ENCODE measurements at places on chromosomes 2 and 18.

DNA sequence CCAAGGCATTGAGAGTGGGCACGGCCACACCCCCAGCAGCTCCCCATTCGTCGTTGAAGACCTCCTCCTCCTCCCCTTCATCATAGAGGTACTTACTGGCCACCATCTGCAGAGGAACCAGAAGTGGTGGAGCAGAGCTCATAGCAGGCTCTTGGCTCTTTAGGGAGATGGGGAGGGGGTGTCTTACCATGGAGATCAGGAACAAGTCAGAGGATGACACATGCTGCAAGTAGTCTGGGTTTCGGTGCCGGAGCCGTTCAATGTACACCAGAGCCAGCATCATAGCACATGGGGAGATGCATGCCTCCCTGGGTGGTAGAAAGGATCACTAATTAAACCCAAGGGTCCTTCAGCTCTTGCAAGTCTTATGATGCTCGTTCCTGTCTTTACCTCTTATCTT, 1.9 kb downstream of the CNPPD1 start:
- ATAC-seq: no peak

DNA sequence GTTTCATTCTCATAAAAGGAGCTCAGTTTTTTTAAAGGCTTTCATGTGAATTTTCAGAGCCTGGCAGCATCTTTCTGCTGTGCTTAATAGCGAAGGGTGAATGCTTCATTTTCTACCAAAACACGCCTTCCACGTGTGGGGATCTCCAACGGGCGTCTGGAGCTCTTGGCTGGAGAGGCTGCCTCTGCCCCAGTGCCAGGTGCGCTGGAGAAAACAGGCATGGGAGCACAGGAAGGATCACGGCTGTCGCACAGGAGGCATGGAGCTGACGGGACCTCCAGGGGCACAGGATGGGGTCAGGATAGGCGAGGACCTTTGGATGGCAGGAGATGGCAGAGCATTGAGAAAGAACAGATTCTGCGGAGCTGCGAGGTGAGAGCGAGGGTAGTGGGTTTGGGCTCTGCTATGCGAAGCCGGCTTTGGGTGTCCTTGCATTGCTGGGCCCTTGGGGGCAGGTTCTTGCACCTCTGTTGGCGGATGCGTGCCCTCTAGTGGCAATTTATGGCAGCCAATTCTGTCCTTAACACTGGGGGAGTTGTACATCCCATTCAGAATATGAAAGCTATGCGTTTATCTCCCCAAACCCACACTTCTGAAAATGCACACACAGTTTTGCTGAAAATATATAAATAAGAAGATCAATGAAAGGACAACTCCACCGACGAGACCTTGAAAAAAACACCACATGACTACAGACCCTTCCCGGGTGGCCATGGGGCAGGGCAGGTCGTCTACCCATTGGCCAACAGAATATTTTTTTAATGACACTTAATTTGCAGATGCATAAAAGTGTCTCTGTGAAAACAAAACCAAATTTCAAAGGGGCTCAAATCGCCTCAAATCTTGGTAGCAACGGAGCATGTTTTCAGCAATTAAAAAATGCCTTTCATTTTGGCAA, 90.4 kb upstream of the SLC35G4 start:
- ATAC-seq: no peak

- no peak for ATAC-seq
Measured at GRCh38 chr2:210673117-210673516, 116.7 kb downstream of the CPS1 start.

GRCh38 chr2:218701806-218702205, 8.8 kb upstream of the TTLL4 start:
- ATAC-seq: no peak

- no peak for ATAC-seq
Measured at GRCh38 chr2:101041413-101041812, 39.3 kb downstream of the RPL31 start.

GRCh38 chr2:100771125-100771524, 48.8 kb upstream of the NPAS2 start:
- ATAC-seq: no peak

GRCh38 chr2:127384529-127384928, 3.2 kb downstream of the MAP3K2 start:
- ATAC-seq: no peak

DNA sequence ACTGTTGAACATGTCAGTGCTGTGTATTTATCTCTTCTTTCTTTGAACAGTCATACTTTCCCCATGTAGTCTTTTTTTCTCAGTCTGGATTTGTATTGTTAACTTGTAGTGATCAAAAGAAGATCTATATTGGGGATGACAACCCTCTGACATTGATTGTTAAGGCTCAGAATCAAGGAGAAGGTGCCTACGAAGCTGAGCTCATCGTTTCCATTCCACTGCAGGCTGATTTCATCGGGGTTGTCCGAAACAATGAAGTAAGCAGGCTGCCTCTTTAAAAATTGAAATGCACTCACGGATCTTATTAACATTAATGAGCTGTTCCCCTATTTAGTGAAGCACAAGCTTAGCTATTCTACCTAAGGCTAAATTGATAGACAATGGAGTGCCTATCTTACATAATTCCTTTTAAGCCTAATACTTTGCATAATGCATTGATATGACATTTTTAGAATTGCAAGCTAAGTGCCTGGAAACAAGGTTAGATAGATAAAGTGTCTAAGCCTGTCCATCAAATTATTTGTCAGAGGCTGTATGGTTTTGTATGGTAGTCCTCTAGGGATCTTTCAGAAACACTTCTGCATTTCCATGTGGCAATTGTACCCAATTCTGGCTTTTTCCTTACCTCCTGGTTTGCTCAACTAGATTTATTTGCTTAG, 29.3 kb upstream of the FAM171B start:
- ATAC-seq: no peak

- no peak for ATAC-seq
Measured at GRCh38 chr2:121237980-121238665, 46.9 kb downstream of the TFCP2L1 start.
